ENCODE measurements at places on chromosomes 1 and 21. TPM values are rescaled to one million over a fixed set of nuclear protein-coding genes. Genes with fewer than 3 reads are reported as not detected.

DNA sequence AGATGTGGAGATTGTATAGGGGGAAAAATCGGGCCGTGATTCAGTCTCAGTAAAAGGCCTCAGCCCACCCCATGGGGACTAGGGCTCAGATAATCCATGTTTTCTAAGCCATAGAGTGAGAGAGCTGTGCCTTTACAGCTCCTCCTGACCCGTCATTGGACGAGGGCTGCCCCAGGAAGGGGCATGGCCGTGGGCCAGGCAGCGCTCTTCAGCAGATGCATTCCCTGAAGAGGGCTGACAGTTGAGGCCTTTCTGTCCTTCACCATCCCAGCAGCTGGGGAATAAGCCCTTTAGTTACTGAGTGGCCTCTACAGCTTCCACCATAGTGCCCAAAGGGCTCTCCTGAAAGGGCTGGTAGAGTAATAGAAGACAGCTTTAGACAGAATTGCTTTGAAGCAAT lies 57.2 kb downstream of the ST3GAL3 start:
- DNase-seq: no peak
- H3K36me3 ChIP-seq: no peaks in the 10 kb centered on the region
- H3K27ac ChIP-seq: no peak overlapping the region
- no peaks in the 10 kb centered on the region for H3K4me1 ChIP-seq
- H3K4me3 ChIP-seq: no peak overlapping the region

DNA sequence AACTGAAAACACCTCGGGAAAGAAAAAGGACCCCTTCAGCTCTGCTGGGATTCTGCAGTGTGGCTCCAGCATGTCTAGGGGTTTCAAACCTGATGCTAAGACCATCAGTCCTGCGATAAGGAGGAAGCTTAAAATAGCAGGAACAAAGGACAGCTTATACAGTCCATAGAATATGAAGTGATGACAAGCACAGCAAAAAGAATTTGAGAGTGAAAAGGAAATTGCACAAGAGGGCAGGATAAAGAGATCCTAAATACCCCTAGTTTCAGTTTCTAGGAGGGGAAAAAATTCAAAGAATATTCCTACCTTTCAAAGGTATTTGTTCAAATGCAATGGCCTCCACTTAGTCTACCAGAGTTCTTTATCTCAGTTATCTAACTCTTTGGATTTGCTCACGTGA lies 171.4 kb downstream of the TGFB2 start:
- peaks cover 5% of the 10 kb centered on the region for H3K27me3 ChIP-seq
- H3K4me1 ChIP-seq: no peaks in the 10 kb centered on the region
- no peak overlapping the region for H3K4me3 ChIP-seq
- H3K27ac ChIP-seq: no peak overlapping the region
- no peak for DNase-seq

DNA sequence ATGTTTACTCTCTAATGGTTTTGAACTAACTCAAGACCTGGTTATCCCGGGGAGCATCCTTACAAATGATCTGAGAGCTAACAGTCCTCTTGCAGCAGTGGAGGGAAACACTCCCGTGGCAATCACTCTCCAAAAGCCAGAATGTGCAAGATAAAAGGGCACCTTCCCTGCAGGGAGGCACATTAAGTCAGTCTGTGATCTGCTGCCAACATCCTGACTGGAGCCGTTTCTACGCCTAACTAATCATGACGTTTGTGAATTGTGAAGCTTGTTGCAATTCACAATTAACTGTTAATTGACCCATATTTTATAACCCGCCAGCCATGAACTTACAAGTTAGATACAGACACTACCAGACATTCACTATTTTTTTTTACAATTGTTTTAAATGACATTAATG lies 52.1 kb upstream of the LGALS8 start:
- peaks cover 21% of the 10 kb centered on the region for H3K27me3 ChIP-seq
- DNase-seq: no peak
- no peak overlapping the region for H3K27ac ChIP-seq
- peaks cover under 1% of the 10 kb centered on the region for H3K4me1 ChIP-seq
- no peaks in the 10 kb centered on the region for H3K36me3 ChIP-seq
- no peak overlapping the region for H3K4me3 ChIP-seq

DNA sequence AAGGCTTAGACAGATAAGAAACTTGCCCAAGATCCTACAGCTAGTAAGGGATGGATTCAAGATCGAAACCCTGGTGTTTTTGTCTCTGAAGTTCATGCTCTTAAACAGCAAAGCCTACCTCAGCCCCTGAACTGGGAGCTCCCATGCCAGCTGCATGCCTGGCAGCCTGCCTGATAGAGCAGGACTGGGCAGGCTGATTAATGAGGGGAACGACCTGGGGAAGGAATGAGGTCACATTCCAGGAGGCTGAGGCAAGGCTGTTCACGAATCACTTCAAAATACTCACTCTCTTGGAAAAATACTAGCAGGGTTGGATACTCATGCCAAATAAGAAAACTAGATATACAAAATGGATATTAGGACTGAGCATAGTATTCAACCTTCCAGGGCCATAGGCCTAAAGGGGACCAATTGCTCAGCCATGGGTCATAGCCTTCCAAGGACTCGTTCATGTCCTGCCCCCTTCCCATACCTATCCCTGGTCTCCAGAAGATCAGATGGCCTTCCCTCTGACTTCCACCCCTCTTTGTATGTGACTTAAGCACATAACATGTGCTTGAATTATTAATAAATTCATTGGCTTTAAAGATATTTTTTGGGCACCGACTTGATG lies 15.6 kb upstream of the TACSTD2 start:
- no peak overlapping the region for H3K4me3 ChIP-seq
- no peak overlapping the region for H3K27ac ChIP-seq
- peaks cover 28% of the 10 kb centered on the region for H3K27me3 ChIP-seq
- H3K36me3 ChIP-seq: no peaks in the 10 kb centered on the region
- no peaks in the 10 kb centered on the region for H3K4me1 ChIP-seq
- no peak for DNase-seq

The SYCP1 gene
- not detected for total RNA-seq

GRCh38 chr21:42290505-42290904 lies 24.7 kb downstream of the TFF3 start:
- peaks cover 10% of the 10 kb centered on the region for H3K36me3 ChIP-seq
- H3K4me1 ChIP-seq: no peaks in the 10 kb centered on the region
- no peaks in the 10 kb centered on the region for H3K27me3 ChIP-seq
- DNase-seq: no peak

All from activated CD4-positive, alpha-beta T cell treated with anti-CD3 and anti-CD28 coated beads, Interleukin-2, amount 10 ng/mL, durations not matched to agents 7 days and 5 days (primary cell).